ENCODE measurements at places on chromosomes 7 and 10.

DNA sequence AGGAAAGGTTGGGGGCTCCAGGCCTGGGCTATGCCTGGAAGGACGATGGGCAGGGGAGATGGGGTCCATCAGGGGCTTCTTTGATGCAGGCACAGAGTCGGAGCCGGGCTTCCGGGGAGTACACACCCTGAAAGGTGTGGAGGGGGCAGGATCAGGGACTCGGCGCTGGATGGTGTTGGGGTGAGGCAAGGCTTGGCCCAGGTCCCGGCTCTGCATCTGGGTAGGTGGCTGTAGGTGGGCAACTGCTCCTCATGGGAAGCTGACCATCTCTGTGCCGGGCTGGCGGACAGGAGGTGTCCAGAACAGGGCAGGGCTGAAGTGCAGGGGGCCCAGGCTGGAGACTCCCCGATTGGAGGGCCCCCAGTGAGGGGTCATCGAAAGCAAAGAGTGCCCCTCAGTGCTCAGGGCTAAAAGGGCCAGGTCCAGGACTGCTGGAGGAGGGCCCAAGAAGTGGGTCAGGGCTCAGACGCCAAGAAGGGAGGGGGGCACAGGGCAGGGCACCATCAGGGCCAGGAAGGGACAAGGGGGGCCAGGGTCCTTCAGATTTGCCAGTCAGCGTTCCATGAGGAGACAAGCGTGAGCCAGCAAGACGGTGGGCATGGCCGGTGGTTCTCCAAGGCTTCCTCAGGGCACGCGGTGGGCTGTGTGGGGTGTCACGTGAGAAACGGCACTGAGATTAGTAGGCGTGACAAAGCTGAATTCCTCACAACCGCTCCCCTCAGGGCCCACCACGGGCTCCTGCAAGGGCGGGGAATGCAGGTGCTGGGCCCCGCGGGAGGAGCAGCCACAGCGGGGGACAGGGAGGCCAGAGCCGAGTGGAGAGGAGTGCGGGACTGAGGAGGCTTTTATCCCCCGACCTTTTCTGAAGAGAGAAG lies 97.0 kb downstream of the BMS1 start:
- no peak for DNase-seq

DNA sequence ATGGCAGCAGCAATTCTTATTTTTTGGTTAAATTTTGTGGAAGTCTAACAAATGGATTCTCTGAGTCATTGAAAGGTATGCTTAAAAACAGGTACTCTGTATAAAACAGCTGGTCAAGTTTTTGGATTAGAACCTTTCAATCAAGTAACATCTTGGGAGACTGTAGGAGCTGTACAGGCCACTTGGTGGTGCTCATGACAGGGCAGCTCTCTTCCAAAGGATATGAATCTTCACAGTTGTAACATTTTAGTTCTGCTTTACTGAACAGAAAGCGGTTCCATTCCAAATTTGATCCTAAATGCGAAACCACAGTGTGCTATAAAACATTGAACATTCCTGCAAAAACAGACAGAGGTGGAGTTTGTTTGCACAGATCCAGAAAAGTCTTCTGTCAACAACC lies 44.5 kb upstream of the AGR3 start:
- no peak for DNase-seq

GRCh38 chr7:51369746-51370145 lies 53.1 kb upstream of the COBL start:
- DNase-seq = no peak

DNA sequence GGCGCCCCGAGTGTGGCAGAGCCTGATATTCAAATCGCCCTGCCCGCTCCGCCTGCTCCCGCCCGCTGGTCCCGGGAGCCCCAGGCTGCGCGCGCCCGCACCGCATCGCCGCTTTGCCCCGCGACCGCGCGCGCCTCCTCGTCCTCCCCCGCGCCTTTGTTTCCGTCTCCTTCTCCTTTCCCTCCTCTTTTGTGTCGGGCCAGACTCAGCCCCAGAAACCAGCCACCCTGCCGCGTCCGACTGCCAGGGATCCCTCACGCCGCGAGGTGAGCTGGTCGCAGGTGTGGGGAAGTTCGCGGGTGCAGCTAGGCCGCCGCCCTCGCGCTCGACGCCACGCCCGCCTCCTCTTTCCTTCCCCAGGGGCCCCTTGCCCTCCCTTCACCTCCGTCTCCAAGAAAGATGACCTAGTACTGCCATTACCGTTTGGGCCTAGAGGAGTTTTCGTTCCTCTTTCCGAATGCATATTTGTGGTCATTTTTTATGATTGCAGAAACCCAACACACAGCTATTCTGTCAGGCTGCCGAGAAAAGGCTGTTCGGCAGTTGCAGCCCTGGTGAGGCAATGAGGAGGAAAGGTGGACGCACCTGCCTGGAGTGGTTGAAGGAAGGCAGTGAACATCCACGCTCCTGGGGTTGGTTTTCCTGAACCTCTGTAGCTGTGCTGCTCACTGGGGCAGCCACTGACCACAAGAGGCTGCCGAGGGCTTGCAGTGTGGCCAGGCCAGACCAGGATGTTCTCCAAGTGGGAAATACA lies 107.3 kb downstream of the SNX10 start:
- no peak for DNase-seq

GRCh38 chr7:116797612-116798011 lies 64.8 kb upstream of the CAPZA2 start:
- no peak for DNase-seq

DNA sequence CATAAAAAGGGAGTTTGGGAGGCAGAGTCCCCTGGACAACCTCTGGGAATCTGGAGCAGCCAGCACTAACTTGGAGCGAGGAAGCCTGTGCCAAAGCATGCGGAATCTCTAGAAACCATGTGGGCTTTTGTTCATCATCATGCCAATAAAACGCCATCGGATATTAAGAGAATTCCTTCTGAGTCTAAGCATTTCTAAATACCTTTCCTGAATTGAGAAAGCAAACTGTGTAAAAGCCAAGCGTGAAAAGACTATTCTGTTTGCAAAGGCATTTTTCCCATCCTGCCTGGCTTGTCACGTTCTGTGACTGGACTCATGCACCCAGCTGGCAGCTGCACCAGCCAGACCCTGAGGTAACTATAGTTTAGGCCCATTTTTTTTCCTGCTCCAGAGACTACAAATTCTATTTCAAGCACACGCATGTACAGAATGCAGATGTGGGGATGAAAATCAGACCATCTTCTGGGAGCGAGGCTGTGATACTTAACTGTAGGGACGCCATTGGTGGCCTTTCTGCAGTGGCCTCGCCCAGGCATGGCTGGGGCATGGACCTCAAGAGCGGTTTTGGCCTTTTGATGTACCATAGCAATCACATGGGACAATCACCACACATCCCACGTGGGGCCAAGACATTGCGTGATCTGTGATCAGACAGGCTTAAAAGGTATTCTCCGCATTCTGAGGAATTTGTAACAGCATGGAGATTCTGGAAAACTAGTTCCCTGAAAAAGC lies 218.9 kb downstream of the KIAA1217 start:
- no peak for DNase-seq

DNA sequence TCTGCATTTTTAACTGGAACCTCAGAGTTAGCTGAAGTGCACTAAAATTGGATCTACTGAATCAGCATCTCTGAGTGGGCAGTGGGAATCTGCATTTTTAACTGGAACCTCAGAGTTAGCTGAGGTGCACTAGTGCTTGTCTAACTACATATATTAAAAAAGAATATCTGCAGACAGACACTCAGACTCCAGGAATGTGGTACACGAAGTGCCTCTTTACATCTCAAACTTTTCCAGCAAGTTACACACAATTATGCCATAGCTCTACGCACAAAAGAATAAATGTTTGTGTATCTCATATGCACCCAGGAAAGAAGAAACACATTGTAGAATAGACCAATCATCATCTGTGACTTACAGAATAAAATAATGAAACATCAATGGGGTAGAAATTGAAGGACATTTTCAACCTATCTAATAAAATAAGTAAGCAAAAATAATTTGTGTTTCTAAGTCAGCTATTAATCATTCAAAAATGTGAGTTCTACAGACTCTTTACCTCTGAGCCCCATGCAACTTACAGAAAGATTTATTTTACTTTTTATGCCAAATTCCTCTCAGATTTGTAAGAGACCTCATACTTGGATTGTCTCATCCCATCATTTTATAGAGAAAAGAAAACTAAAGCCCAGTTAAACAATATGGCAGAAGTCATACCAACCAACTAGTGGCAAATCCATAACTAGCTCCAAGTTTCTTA lies 28.3 kb downstream of the PPP1R3A start:
- no peak for DNase-seq

DNA sequence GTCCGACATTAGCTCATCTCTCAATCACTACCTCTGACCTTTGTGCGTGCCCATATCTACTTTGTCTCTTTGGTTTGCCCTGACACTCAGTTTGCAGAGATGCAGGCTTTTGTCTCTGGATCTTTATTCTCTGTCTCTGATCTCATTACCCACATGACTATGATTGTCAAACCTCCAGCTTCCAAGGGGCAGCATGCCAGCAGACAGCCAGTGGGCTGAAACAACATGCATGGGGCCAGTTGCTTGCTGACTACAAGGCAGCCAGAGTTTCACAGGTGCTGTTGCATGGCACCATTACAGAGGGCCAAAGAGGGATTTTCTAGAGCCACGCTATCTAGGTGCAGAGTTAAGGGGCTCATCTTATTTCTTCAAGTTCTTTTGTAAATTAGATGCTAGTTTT lies 146.2 kb downstream of the SPAG6 start:
- no peak for DNase-seq

- no peak for DNase-seq
Observed at GRCh38 chr10:125102246-125102645, 58.1 kb downstream of the CTBP2 start.

GRCh38 chr10:17286562-17287550 lies 58.8 kb downstream of the VIM start:
- no peak for DNase-seq

- DNase-seq = no peak
Observed at GRCh38 chr7:108083980-108084379, 46.2 kb downstream of the LAMB4 start.

DNA sequence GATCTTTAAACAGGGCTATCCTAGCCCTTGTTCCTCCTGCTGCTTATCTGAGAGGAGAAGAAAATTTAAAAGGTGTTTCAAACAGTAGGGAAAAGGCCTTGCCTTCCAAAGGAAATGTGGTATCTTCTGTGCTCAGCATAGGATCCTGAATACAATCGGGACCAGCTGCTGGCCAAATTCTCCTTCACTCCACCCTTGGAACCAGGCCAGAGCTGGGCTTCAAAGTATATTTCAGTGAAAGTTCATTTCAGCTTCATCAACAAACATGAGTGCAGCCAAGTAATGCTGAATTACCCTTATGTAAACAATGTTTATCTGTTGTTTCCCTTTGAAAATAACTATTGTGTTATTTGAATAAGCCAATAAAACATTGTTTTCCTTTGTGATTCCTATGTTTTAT lies 146.5 kb upstream of the MEOX2 start:
- DNase-seq = no peak

GRCh38 chr10:60315311-60315710 lies 74.4 kb downstream of the ANK3 start:
- no peak for DNase-seq

DNA sequence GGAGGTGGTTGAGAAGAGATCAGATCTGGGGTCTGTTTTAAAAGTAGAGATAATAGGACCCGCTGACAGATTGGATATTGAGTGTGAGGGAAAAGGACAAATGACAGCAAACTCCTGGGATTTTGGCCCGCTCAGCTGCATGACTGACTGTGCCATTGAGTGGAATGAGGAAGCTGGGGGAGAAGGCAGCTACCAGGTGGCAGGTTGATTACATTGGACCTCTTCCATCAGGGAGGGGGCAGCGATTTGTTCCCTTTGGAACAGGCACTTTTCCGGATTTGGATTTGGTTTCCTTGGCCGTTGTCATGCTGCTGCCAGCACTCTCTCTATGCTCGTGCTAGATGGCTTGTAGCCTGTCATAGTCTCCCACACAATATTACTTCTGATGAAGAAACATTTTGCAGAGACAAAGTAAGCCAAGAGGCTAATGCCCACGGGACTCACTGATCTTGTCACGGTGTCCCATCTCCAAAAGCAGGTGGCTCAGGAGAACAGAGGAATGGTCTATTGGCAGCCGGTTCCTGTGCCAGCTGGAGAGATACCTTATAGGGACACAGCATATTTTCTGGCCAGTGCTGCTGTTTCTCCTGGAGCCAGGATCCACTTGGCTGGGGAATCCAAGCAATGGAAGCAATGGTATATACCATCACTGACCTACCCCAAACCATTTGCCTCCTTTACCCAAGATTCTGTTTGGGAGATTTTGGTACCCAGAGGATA lies 69.1 kb upstream of the WAC start:
- no peak for DNase-seq

- DNase-seq = no peak
Observed at GRCh38 chr10:14074062-14074884, 256.5 kb downstream of the FRMD4A start.

GRCh38 chr10:110563132-110563531 lies 4.4 kb upstream of the SMC3 start:
- no peak for DNase-seq

DNA sequence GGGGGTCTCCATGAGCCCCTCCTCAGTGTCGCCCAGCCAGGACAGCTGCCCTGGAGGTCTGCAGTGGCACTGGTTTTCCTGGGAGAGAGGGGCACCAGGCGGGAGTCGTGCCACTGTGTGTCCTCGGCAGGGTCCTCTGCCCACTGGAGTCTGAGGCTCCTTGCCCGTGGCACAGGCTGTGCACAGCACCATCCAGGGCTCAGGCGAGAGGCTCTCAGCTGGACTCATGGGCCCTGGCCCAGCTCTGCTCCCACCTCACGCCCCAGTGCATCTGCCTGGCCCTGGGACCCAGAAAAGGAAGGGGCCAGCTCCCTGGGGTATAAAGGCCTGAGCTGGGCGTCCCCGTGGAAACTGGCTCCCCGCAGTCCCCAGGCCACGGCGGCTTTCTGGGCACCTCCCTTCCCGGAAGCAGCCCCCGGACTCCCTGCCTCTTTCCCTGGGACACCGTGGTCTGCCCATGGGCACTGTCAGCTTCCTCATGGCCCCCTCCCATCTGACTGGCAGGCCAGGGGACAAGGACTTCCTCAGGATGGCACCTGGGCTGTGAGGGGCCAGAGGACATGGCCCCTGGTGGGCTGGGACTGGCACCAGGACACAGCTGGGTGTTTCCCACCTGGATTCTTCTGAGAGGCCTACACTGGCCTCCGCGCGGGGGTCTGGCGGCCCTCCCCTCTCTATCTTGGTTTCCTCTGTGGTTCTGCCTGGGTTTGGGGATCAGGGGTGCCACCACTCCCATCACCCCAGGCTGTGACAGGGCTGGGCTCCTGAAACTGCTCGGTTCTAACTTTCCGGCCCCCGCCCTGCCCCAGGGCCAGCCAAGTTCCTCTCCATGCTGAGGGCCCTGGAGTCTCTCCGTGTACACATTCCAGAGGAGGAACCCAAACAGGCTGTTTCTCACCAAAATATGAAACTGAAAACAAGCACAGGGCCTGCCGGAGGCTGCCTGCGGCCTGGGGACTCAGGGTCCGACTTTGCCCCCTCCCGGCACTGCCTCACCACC lies 5.5 kb downstream of the FOXL3 start:
- DNase-seq = no peak

DNA sequence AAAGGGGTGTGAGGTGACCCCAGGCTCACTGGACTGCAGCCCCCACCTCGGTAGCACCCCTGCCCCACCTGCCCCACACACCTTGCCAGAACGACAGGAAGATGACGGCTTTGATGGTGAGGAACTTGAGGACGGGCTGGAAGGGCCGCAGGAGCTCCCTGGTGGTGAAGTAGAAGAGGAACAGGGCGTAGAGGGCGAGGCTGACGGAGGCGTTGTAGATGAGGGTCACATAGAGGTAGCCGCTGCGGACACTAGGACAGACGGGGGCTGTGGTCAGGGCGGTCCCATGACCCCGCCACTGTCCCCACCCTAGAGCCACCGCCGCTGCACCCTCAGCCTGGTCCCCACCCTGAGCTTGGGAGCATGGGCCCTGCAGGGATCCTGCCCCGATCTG lies 7.6 kb downstream of the TMEM184A start:
- DNase-seq = no peak

GRCh38 chr7:139562961-139563565 lies 39.6 kb downstream of the CLEC2L start:
- no peak for DNase-seq

Measured in activated CD8-positive, alpha-beta memory T cell treated with anti-CD3 and anti-CD28 coated beads for 4 hours (primary cell).